ENCODE measurements at places on chromosomes 4 and X.

DNA sequence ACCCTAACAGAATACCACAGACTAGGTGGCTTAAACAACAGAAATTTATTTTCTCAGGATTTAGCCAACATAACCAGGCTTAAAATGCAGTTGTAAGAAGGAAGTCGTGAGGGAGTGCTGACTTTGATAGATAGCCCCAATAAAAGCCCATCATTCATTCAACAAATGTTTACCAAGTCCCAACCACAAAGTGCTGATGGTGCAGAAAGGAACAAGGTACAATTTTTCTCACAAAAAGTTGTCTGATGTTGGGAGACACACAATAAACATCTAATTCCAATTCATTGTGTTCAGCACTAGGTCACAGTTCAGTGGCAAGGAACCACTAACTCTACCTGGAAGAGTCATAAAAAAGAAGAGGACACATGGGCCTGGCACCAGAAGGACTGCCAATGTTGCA lies 42.2 kb downstream of the AKAP4 start:
- no peak for DNase-seq

GRCh38 chrX:42739258-42739657 lies 38.7 kb downstream of the PPP1R2C start:
- DNase-seq = no peak

- peak; percentile 78 for DNase-seq
These were observed at the start of gene CD99 for GRCh38 chrX:2690856-2691542. Gene CD99, plus strand, starts transcription at chrX:2691295. Its CDS starts 66 bp downstream, at chrX:2691361.

- DNase-seq = no peak
These were observed 95.1 kb upstream of the LIMCH1 start for GRCh38 chr4:41442810-41443209.

DNA sequence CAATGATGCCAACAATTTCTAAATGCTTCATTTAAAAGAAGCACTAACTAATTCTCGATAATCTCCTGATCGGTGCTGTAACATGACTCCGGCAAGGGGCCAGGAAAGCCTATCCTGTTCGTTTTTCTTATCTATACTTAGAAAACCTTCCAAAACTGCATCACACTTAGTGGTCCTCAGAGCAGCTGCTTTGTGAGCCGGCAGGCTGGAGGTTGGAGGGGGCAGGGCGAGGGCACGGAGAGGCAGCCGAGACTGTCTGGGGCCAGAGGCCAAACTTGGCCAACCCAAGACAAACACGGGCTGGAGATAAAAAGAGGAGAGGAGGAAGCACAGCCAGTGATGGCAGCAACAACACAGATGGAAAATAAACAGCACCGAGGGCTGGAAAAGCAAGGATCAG lies 455.7 kb downstream of the BCOR start:
- DNase-seq = no peak

DNA sequence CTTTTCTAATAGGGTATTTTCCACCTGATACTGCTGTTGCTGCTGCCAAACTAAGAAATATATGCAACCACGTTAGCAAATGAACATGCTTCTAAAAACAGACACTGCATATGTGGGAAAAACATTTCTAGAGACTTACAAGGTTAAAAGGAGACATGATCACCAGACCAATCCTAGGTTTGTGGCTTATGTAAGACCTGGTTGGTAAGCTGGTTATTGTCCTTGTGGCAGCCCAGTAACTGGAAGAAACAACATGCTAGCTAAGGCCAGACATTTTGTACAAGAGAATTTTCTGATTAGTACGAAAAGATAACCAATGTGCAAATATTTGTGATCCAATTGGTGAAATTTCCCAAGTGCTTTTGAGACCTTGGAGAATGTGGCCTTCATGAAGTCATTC lies 112.0 kb downstream of the AFF2 start:
- no peak for DNase-seq

GRCh38 chr4:15332377-15332776 lies 95.5 kb upstream of the C1QTNF7 start:
- DNase-seq = no peak

DNA sequence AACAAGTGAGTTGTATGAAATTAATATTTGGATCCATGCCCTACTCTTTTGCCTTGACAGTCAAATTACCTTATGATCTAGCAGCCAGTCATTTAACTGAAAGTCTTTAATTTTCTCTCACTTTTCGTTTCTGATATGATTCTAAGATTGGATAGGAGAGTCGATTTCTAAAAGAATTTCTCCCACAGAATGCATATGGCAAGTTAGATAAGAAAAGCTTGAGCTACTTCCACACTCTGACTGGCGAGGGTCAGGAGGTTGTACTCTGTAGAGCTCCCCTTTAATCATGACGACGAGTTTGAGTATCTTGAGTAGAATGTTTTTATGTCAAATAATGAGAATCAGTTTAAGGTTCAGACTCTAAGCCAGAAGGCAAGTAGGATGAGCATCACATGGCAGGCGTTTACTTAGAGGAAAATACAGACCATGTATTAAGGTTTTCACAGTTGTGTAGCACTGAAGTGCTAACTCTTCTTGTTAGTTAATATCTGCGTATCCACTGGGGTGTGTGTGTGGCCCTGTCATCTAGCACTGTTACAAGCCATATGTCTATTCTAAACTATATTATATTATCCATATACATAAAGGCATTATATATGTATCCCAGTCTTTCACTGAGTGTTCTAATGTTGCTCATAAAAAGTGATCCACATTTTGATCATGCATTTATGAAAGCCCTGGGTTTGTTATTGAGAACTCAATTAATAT lies 37.8 kb downstream of the LRP2BP start:
- DNase-seq = no peak

GRCh38 chr4:123127218-123127617 lies 204.8 kb upstream of the NUDT6 start:
- DNase-seq = no peak

DNA sequence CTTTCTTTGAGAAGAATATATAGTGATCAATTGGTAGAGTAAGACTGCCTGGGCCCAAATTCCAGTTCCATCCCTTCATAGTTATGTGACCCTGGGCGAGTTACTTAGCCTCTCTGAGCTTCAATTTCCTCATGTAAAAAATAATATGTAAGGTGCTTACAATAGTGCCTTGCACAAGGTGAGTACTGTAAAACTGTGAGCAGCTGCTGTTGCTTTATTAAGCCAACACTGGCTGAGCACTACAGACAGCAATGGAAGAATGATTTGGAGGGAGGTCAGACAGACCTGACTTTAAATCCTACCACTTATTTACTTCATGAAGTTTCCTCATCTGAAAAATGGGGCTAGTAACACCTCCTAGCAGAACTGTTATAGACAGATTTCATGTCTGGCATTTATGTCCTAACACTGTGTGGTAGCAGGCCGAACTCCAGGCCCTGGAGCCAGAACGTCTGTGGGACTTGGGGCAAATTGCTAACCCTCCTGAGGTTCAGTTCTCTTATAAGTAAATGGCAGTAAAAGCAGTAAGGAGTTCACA lies 53.8 kb downstream of the RNF150 start:
- no peak for DNase-seq

DNA sequence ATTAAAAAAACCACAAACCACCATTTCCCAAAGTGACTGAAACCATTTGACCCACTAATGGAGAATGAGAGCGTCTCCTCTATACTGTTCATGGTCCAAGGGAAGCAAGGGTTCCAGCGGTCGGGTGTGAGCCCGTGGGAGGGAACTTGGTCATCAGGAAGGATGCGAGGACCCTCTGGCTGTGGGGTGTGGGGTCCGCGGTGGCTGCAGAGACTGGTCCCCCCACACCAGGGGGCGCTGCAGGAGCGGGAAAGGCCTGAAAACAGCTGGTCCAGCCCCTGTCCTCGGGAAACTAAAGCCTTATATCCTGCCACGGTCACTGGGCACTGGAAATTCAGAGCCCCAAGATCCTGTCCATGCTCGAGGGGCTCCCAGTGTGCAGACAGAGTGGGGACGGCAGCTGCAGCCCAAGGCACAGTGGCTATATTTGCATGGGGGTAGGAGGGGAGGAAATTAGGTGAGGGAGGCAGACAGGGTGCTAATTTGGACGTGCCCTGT lies 4.3 kb downstream of the BLOC1S4 start:
- DNase-seq = peak; percentile 71

DNA sequence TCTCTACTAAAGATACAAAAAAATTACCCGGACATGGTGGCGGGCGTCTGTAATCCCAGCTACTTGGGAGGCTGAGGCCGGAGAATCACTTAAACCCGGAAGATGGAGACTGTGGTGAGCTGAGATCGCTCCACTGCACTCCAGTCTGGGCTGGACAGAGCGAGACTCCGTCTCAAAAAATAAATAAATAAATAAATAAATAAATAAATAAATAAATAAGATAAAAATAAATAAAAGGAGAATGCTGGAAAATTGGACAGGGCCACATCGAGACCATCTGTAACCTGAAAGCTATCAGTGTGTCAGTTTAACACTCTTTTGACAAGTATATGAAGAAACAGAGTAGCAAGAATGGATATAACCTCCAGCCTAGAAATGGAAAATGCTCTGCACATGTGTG lies 15.7 kb upstream of the FAT1 start:
- DNase-seq = no peak

DNA sequence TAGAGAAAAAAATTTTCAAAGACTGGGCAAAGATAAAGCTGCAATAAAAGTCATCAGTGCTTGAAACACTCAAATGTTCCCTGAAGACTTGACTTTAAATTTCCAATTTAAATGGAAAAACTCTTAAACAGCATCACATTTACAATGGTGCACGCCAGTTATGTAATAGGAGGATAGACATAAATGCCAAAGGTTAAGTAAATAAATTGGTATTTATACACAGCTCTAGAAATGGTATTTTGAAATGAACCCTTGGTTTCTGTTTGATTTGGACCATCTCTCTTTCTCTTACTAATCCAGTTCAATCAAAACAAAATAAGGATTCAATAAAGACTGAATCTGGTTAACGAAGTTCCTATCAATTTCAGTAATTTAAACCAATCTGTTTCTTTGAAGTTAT lies 272.6 kb downstream of the GPM6A start:
- no peak for DNase-seq

DNA sequence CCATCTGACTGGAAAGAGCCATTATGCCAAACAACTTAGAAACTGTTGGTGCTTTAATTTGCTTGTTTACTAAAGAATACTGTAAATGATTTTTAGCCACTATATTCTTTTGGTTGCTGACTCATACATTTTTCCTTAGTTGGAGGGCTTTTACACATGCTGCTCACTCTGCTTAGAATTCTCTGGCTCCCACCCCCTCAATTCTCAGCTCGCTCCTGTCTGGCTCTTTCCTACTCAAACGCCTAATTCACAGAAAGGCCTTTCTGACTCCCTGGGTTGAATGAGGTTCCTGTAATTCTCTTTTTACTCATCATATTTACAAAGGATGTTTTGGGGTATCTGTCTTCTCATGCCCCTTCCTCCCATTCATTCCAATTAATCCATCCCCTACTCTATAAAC lies 26.1 kb upstream of the PARM1 start:
- DNase-seq = no peak

GRCh38 chr4:26822546-26822945 lies 38.1 kb upstream of the STIM2 start:
- no peak for DNase-seq

GRCh38 chr4:1604706-1605205 lies 79.4 kb downstream of the FAM53A start:
- no peak for DNase-seq

- no peak for DNase-seq
These were observed 54.1 kb downstream of the GAB1 start for GRCh38 chr4:143390764-143391163.

- DNase-seq = no peak
These were observed at the start of gene ARSH for GRCh38 chrX:3006495-3006894. Gene ARSH, plus strand, starts transcription at chrX:3006546. Its CDS starts 67 bp downstream, at chrX:3006613.

- DNase-seq = no peak
These were observed 162.4 kb upstream of the PRDX4 start for GRCh38 chrX:23504895-23505294.

GRCh38 chr4:79759793-79760192 lies 313.2 kb downstream of the ANTXR2 start:
- DNase-seq = no peak

DNA sequence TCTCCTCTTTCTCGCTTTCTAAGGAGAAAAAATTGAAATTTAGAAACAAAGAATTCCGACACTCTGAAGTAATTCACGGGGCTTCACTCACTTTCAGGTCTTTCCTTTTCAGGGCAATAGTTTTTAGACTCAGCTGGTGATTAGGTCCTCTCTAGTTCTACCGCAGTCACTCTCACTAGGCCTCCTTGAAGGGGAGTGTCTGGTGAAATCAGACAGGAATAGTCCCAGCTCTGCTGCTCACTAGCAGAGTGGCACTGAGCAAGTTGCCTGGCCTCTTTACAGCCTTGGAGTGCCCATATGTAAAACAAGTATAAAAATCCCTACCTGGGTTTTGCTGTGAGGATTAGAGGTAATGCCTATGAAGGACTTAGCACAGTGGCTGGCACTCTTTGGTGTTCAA lies 64.1 kb downstream of the NEUROG2 start:
- DNase-seq = no peak

DNA sequence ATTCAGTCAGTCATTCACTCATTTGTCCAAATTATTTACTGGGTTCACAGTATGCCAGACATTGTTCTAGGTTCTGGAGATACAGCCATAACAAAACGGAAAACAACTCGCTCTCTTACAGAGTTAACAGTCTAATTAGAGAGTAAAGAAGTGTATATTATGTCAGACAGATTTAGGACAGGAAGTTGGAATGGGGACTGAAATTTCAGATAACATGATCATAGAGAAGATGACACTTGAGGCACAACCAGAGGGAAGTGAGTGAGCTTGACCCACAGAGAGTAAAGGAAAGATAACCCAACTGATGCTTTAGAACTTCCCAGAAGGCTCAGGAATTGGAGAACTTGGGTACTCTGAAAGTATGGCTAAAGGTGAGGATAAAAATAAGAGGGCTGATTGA lies 139.4 kb downstream of the ZAR1 start:
- DNase-seq = no peak

GRCh38 chr4:179097741-179098140 lies 1655.5 kb upstream of the AGA start:
- no peak for DNase-seq

- no peak for DNase-seq
These were observed 75.6 kb upstream of the BOD1L1 start for GRCh38 chr4:13703096-13703495.

DNA sequence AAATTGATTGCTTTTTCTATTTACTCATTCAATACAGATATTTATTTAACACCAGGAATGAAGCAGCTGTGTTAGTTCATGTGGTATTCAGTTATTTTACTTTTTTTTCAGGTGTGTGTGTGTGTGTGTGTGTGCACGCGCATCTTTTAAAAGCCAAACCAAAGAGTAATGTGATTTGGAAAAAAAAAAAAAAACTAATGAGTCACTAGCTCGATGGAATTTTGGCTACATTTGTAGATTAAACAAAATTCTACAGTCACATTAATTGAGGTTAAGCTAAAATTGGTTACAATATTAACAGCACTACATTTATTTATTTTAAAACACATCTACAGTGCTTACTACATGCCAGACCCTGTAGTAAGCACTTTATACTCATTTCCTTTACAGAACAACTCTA lies 66.8 kb downstream of the HHIP start:
- DNase-seq = no peak

GRCh38 chrX:46574774-46575381 lies 1.3 kb downstream of the CHST7 start:
- peak; percentile 44 for DNase-seq

- DNase-seq = no peak
These were observed 375.6 kb downstream of the PDGFC start for GRCh38 chr4:156596026-156596425.

- DNase-seq = no peak
These were observed 24.2 kb upstream of the RASL11B start for GRCh38 chr4:52837716-52838558.

Measured in activated naive CD4-positive, alpha-beta T cell treated with anti-CD3 and anti-CD28 coated beads, Interleukin-2, amount 50 U/mL, for 72 hours (primary cell).